ENCODE measurements at places on chromosomes 12 and 14.
A peak's percentile ranks its signal among the peaks of the same experiment; 100 is the strongest.

DNA sequence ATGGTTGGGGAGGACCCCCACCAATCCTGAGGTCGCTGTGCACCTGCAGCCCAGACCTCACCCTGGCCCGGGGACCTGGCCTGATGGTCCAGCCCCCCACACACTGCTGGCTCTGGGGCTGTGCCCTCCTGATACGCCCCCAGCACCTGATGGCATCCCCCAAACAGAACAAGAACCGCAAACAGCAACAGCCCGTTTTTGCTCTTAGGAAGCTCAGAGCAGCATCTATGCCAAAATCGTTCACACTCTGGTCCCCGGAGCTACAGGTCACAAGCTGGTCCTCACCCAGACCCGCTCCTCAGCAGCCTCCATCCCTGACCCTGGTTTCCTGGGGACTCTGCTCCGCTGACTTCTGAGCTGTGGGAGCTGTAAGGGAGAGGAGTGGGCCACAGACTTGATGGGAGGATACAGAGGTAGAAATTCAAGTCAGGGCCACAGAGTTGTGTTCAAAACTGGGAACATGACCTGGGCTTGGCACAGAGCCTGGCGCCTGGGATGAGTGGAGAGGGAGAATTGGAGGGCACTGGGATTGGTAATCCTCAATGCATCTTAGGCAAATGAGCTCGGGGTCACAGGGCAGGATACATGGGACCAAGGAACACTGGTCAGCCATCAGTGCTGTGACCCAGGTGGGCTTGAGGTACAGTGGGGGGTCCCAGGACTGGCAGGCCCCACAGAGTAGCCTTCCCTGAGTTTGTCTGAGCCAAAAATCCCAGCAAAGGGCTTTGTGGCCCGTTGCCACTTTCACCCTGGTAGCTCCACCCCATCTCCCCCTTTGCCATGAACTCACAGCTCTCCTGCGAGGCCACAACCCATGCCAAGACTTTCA lies 170.9 kb upstream of the RTL1 start:
- peak; percentile 69 for DNase-seq

GRCh38 chr12:115313929-115314328 lies 630.0 kb upstream of the TBX3 start:
- DNase-seq, result no peak

DNA sequence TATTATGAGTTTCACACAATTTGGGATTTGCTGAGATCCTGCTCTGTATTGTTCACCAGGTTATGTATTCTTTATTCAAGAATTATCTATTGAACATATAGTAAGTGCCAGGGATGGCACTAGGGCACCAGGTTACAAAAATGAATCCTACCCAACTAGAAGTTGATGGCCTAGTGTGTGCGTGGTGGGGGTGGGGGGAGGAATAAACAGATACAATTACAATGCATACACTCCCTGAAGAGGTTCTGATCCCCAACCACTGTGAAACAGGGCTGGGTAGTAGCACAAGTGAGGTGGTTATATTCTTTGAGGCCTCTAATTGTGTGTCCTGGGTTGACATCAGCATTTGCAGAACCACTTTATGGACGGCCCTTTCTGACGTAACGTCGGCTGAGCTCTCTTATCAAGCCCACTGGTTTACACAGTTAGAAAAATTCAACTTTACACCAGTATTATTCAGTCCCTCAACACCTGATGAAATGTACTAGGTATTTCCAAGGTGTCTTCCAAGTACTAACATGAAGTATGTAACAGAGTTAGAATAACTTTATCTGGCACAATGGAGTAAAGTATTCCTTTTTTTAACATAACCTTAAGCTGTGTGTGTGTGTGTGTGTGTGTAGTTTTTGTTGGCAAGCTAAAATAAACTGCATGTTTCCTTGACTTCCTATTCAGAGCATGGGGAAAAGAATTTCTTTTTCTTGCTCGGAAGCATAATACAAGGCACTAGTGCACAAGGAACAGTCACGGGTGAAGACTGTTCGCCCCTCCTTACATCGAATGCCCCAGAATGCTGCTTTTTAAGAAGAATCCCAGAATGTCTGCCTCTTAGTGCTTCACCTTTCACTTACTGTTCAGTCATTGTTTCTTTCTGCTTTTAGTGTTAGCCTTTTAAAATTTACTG lies 8.1 kb upstream of the GLRX5 start:
- no peak for DNase-seq

GRCh38 chr14:53010193-53011040 lies 59.6 kb upstream of the FERMT2 start:
- no peak for DNase-seq

DNA sequence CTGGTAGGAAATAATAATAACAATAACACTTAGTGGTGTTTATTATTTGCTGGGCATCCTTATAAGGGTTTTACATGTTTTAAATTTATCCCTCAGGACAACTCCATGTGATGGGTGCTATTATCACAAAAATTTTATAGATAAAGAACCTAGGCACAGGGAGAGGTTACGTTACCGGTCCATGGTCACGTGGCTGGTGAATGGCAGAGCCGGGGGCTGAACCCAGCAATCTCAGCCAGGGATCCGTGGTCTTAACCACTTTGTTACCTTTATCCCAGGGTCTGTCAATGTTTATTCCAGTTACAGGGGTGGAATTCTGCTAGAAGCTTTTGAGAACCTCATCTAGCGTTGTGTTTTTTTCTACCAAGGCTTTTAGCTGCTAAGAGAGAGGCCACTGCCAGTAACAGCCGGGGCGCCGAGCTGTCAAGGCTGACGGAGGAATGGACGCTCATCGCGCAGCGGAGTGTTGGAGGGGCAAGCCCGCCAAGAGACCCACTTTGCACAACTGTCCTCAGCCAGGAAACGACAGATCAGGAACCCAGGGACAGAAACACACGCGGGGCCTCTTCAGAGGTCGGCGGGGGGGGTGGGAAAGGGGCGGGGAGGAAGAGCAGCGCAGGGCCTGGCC lies 418 bp downstream of the AMN1 start:
- peak; percentile 92 for DNase-seq

DNA sequence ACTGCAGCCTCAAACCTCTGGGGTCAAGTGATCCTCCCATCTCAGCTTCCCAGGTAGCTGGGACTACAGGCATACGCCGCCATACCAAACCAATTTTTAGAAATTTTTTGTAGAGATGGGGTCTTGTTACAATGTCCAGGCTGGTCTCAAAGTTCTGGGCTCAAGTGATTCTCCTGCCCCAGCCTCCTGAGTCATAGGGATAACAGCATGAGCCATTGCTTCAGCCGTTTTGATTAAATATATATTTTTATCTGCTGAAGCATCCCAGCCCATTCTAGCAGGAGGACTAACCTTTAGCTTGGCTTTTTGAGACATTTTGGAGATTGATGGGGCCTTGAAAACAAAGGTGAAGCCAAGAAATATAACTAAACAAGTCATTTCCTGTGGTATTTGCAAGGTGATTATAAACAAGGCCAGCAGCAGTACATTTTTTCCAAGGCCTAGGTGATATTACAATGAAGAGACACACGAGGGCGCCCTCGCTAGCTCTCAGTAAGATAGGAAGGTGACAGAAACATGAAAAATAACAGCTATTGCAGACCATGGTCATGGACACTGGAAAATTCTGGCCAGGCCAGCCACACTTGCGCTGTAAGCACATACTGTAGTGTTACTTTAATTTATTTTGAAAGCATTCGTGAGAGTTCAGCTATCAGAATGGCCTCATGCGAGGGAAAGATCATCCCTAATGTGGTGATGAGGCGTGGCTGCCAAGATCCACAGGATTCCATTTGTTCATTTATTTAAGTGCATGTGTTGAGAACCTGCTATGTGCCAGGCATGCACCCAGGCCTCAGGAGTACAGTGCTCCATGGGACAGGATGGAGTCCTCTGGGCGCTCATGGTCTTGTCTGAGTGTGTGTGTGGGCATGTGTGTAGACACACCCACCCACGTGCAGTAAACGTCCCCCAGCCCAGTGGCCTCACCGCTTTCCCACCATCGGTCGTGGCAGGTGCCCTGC lies 63.5 kb downstream of the DGLUCY start:
- peak; percentile 83 for DNase-seq

GRCh38 chr14:72172049-72172448 lies 239.8 kb downstream of the RGS6 start:
- no peak for DNase-seq

- no peak for DNase-seq
Measured at GRCh38 chr14:73861073-73861472, 9.4 kb downstream of the PTGR2 start.

GRCh38 chr14:94100847-94101246 lies 9.7 kb upstream of the IFI27 start:
- no peak for DNase-seq

DNA sequence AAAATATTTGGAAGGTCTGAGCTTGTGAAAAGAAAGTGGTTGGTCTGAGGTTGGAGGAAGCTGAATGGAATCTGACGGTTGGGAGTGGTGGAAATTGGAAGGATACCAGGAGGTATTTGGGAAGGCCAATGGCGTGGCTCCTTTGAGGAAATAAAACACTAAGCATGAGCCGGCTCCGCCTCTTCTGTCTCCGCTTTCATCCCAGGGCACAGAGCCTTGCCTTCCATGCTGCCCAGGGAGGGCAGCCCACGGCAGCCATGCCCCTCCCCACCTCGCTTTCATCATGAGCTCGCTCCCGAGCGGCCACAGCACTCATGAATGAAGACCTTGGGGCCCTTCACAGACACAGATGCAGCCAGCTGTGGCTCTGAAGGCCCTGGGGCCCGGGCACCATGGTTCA lies 36.2 kb downstream of the HSP90AA1 start:
- no peak for DNase-seq
